ENCODE measurements at places on chromosomes 5 and 9. TPM values are rescaled to one million over a fixed set of nuclear protein-coding genes. Genes with fewer than 3 reads are reported as not detected.
A peak's percentile ranks its signal among the peaks of the same experiment; 100 is the strongest.

Gene SAPCD2
- total RNA-seq: 5.8 TPM

Gene CETN3
- 21.3 TPM for total RNA-seq

Gene ZBTB5
- total RNA-seq: 9.0 TPM

Gene IL7R
- total RNA-seq: 0.97 TPM

Gene ENHO
- 120 TPM for total RNA-seq

Gene TMC1
- total RNA-seq: 1.4 TPM

Gene SLCO6A1
- total RNA-seq: not detected

Gene CORO2A
- total RNA-seq: 6.2 TPM

DNA sequence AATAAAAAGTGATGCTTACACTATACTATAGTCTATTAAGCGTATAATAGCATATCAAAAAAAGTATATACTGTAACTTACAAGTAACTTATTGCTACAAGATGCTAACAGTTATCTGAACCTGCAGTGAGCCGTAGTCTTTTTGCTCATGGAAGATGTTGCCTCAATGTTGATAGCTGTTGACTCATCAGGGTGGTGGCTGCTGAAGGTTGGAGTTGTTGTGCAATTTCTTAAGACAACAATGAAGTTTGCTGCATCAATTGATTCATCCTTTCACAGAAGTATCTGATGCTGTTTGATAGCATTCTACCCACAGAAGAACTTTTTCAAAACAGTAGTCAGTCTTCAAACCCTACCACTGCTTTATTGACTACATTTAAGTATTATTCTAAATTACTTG, 7.8 kb upstream of the C9orf40 start:
- DNase-seq: no peak

GRCh38 chr5:160118349-160119141, 705 bp downstream of the PWWP2A start:
- DNase-seq: peak; percentile 58

DNA sequence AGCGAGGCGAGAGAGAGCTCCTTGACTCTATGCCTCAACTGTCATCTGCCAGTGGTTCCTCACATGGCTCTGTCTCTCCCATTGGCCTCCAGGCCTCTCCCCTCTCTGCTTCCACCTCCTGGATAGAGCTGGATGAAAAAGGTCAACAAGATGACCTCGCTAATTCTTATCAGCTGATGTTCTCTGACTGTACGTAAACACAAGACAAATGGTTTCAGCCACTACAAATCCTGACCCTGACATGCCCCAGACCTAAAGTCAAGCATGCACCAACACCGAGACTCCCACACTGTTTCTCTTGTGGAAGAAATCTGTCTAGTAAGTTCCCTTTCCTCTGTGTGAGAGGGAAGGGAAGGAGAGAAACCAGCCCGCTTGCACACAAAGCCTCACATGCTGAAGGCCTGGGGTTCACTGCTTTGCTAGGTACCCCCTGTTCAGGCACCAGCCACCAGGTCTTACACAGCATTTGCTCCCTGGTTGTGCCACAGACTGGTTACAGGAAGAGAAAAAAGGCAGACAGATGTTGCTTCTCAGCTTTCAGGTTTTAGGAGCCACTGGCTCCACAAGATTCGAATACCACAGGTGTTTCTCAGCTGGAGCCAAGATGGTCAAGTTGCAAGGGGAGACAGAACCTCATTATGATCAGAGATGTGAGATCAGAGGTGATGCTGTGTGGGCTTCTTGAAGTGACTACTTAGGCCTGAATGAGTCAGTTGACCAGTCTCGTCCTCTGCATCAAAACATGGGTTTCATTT, 592.5 kb downstream of the CCDC171 start:
- no peak for DNase-seq

DNA sequence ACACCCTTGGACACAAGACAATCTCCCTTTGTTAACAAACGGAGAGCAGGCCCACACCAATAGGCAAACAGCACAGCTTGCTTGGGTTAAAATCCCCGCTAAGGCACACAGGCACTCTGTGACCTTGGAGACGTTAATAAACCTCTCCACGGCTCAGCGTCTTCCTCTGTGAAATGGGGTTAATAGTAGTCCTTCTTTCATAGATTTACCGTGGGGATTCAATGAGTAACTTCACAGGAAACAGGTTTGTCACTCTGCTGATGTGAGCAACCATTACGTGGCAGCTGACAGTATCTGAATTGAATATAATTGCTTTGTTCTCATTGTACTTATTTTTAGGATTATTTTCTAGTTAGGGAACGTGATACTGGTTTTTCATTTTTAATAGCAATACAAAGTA, 65.2 kb upstream of the ADRA1B start:
- DNase-seq: no peak

GRCh38 chr9:124735121-124735520, 36.0 kb downstream of the NR6A1 start:
- DNase-seq: no peak

- DNase-seq: no peak
Observed at GRCh38 chr9:22143799-22144625, 134.9 kb upstream of the CDKN2B start.

- DNase-seq: no peak
Observed at GRCh38 chr9:92612292-92612691, 57.6 kb downstream of the IPPK start.

DNA sequence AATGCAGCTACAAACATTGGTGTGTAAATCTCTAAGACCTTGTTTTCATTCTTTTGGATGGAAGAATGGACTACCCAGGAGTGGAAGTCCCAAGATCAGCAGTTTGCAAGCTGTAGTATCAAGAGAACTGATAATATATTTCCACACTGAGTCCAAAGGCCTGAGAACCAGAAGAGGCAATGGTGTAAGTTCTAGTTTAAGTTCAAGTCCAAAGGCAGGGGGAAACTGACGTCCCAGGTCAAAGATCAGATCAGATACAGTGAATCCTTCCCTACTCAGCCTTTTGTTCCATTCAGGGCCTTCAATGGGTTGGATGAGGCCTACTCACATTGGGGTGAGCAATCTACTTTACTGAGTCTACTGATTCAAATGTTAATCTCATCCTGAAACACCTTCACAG, 80.3 kb upstream of the ERBIN start:
- no peak for DNase-seq

DNA sequence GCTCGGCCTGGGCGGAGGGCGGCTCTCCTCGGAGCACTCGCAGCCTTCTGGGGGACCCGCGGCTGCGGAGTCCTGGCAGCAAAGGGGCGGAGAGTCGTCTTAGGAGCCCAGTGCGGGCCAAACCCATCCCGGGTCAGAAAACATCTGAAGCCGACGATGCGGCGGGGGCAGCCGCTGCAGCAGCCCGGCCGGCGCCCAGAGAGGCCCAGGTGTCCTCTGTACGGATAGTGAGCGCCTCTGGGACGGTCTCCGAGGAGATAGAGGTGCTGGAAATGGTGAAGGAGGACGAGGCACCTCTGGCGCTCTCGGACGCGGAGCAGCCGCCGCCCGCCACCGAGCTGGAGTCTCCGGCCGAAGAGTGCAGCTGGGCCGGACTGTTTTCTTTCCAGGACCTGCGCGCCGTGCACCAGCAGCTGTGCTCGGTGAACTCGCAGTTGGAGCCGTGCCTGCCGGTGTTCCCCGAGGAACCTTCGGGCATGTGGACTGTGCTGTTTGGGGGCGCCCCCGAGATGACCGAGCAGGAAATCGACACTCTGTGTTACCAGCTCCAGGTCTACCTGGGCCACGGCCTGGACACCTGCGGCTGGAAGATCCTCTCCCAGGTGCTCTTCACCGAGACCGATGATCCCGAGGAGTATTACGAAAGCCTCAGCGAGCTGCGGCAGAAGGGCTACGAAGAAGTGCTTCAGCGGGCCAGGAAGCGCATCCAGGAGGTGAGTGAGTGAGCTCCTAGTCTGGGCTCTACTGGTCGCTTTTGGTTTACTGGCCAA, 1.2 kb downstream of the JMY start:
- DNase-seq: no peak

- no peak for DNase-seq
Observed at GRCh38 chr5:143239882-143240518, 163.5 kb downstream of the NR3C1 start.

DNA sequence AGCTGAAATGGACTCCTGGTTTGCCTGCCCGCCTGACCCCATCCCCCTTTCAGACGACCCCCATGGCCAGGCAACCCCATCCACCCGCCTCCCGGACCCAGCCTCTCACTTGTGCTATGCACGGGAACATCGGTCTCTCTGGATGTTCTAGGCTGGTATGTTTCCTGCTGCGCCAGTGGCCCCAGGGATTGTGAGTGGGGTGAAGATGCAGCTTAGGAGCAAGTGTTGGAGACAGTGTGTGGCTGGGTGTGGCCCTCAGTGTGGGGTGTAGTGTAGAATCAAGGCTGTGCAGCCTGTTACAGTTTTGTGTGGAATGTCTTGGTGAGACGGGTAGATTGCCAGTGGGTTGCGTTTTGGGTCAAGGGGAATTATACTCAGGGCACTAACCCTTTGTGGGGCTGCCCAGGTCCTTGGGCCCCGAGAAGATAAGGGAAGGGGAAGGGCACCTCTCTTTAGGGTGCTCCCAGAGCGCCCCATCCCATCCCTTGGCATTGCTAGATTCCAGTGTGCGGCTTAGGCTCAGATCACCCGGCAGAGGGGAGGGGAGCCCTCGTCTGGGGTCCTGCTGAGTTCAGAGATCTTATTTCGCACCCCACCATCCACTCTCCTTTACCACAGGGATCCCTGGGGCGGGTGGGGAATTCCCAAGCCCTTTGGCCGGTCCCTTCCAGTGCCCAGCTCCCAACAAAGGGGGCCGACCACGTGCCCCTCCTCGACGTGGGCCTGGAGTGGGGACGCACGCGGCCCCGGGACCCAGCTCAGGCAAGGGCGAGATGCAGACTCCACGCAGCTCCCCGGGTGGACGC, 4.6 kb downstream of the IER5L start:
- DNase-seq: no peak

- DNase-seq: no peak
Observed at GRCh38 chr5:134142052-134142451, 27.6 kb downstream of the TCF7 start.

DNA sequence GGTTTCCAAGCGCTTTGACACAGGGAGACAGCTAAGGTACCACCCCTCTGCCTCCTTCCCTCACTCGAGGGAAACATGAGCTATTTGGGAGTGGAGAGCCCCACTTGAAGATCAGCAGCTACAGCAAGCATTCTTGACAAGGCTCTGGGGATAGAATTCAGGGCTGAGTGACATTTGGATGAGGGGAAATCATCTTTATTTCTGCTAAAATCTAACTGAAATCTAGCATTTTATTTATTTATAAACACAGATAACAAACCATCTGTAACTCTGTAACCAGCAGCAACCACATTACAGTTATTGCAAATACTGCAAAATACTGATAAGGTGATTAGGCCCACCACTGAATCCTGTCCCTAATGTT, 22.4 kb downstream of the RNF130 start:
- DNase-seq: no peak

- DNase-seq: no peak
Observed at GRCh38 chr5:115992848-115993350, 30.6 kb downstream of the LVRN start.

DNA sequence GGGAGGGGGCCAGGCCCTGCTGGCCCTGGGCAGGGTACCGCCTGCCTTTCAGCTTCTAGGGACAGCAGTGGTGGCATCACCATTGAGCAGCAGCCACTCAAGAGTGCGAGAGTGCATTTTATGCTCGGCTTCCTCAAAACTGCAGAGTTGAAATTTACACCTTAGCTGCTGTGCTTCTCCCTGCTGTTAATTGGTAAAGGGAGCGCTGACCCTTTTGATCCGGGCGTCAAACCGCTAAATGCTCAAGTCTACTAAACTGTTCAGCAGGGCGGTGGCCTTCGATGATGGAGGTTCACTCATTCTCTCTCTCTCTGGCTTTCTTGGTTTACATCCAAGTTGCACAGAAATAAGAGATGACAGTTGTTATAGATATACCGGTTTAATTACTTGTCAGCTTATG, 368.6 kb upstream of the IRX2 start:
- no peak for DNase-seq

DNA sequence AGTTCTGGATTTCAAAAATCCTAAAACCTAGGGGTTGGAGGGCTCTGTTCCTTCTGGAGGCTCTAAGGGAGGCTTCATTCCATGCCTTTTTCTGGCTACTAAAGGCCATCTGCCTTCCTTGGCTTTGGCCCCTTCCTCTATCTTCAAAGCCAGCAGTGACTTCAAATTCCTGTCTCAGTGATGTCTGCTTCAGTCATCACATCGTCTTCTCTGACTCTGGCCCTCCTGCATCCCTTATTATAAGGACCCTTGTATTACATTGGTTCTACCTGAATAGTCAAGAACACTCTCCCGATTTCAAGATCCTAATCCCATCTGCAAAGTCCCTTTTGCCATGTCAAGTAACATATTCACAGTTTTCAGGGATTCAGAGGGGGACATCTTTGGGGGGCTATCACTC, 60.3 kb downstream of the GNA14 start:
- DNase-seq: no peak

DNA sequence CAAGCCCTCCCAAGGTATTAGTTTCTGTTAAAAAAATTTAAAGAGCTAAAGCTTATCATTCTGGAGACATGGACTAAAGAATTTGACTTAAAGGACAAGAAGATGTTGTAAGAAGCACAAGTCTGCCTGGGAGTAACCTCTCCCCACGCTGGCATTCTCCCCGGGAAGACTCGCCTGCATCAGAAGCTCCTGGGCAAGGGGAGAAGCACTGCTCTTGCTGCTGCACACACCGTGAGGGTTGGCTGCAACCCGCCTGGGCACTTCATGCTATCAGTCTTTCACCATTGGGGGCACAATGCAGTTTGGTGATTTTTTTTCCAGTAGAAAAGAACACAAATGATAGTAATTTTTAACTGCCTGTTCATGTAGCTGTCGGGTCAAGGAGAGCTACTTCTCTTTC, 192.5 kb upstream of the PANK3 start:
- no peak for DNase-seq

DNA sequence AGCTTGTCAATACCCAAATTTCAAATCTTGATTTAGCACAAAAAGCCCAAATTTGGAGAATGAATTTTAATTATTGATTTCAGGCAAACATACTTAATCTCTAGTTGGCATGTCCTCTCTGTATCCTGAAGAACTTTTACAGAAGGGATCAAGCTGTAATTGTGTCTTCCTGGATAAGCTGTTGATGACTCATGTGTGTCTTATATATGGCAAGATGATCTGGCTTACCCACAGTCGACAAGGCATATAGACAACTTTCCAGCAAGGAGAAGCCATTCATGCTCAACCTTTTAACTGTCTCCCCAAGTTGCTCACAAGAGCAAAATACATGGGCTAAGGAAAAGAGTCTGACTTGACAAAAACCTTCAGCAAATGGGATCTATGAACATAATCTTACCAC, 112.5 kb upstream of the SLCO6A1 start:
- DNase-seq: no peak
